ENCODE measurements at places on chromosomes 2 and 18. TPM values are rescaled to one million over a fixed set of nuclear protein-coding genes. Genes with fewer than 3 reads are reported as not detected.

CCDC121 gene
- total RNA-seq: 1.6 TPM

PTPRN gene
- not detected for total RNA-seq

PLEKHA3 gene
- 28.9 TPM for total RNA-seq

RESP18 gene
- not detected for total RNA-seq

GREB1 gene
- 0.28 TPM for total RNA-seq

DNAJC10 gene
- 41.0 TPM for total RNA-seq

- no peak for DNase-seq
These were observed 160.4 kb upstream of the PID1 start for GRCh38 chr2:229431327-229431954.

- no peak for DNase-seq
These were observed 124.3 kb upstream of the FOSL2 start for GRCh38 chr2:28268386-28268785.

DNA sequence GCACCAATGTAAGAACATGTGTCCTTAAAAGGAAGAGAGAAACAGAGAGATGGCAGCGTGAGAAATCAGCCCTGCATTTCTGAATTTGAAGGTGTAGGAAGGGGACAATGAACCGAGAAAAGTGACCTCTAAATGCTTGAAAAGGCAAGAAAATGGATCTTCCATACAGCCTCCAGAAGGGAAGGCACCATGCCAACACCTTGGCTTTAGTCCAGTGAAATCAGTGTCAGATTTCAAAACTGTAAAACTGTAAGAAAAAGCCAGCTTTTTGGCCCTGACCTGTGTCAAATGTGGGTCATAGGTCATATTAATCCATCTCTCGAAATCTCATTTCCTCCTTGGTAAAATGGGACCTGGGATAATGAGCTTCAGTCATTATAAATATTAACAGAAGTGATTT lies 762.3 kb downstream of the DCDC2C start:
- DNase-seq: no peak

DNA sequence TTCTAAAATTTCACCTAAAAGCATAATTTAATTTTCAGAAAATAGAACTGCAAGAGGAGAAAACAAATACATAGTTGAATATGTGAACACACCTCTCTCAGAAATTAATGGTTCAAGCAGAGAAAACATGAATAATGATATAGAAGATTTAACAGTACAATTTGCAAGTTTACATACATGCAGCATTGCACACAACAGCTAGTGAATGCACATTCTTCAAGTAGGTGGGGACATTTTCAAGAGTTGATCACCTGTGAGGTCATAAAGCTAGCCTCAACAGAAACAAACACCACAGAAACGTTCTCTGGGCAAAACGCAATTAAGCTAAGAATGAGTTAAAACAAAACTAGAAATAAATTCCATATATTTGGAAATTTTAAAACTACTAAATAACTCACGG lies 38.1 kb downstream of the TMEM200C start:
- DNase-seq: no peak

GRCh38 chr18:32443033-32443705 lies 27.5 kb downstream of the GAREM1 start:
- no peak for DNase-seq

DNA sequence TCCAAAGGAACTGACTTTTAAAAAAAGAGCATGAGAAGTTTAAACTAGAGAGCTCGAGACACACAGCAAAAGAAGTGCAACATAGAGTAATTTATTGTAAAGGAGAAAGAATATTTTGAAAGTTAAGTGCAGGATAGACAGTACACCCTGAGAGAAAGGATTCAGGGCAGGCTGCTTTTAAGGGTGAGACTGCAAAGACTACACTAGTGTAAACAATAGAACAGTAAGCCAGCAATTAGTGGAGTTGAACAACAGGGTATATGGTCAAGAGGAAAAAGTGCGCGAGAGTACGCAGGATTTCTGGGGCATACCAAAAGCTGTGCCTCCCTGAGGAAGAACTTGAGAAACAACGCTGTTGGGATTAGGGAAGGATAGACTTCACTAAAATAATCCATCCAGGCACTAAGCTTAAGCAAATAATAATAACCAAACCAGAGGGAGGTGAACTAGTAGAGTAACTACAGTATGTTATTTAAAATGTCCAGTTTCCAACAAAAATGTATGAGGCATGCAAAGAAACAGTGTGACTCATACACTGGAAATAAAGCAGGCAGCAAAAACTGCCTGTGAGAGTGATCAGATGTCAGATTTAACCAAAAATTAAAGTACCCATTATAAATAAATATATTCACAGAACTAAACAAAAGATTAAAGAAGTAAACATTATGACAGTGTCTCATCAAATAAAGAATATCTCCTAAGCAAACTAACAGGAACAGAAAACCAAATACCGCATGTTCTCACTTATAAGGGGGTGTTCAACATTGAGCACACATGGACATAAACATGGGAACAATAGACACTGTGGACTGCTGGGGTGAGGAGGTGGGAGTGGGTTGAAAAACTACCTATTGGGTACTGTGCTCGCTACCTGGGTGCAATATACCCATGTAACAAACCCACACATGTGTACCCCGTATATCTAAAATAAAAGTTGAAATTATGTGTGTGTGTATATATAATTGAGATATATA lies 40.5 kb upstream of the EMILIN2 start:
- DNase-seq: no peak

DNA sequence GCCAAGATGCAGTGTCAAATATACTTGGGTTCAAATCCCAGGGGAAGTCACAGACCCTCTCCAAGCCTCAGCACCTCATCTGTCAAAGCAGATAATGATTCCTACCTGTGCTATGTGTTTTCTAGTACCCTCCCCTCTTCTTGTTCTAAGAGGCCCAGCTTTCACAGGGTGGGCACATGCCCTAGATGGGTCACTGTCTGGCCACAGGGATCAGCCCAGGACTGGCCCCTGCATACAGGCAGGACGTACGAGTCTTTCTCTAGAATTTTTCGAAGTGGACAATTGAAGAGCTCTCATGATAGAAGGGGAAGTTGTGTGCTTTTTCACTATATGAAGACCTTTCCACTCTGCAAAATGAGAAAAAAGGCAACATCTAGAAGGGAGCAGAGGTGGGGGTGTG lies 22.2 kb downstream of the ARL4C start:
- DNase-seq: no peak

- no peak for DNase-seq
These were observed 78.6 kb upstream of the RANBP2 start for GRCh38 chr2:108640731-108641130.

GRCh38 chr2:121099329-121100290 lies 185.4 kb downstream of the TFCP2L1 start:
- no peak for DNase-seq

DNA sequence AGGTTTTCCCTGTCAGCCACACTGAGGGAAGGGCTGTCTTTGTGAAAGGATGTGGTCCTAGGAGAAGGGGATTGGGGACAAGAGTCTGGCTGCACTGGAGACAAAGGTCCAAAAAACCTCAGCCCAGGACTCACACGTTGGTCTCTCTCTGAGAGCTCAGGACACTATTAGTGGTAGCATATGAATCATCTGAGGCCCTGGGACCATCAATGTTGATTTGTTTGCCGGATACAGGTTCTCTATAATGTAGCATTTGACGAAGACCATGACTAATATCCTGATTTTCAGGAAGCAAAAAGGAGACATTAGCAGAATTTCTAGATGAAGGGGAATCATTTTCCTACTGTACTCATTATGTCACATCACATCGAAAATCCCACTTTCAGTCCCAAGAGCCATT lies 22.2 kb upstream of the DNAH6 start:
- DNase-seq: no peak

DNA sequence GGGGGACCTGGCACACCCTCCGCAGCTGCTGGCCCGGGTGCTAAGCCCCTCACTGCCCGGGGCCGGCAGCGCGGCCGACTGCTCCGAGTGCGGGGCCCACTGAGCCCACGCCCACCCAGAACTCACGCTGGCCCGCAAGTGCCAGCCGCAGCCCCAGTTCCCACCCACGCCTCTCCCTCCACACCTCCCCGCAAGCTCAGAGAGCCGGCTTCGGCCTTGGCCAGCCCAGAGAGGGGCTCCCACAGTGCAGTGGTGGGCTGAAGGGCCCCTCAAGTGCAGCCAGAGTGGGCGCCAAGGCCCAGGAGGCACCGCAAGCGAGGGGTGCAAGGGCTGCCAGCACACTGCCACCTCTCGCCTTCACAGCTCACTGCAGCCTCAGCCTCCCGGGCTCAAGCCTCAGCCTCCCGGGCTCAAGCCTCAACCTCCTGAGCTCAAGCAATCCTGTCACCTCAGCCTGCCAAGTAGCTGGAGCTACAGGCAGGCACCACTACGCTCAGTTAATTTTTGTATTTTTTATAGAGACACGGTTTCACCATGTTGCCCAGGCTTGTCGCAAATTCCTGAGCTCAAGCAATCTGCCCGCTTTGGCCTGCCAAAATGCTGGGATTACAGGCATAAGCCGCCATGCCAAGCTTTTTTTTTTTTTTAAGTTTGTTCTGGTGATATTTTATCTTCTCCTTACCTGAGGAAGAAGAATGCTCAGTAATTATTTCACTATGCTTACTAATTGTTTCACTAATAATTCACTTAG lies 71.7 kb upstream of the CDCA7 start:
- DNase-seq: no peak

GRCh38 chr2:227799202-227799601 lies 14.4 kb upstream of the CCL20 start:
- DNase-seq: no peak

DNA sequence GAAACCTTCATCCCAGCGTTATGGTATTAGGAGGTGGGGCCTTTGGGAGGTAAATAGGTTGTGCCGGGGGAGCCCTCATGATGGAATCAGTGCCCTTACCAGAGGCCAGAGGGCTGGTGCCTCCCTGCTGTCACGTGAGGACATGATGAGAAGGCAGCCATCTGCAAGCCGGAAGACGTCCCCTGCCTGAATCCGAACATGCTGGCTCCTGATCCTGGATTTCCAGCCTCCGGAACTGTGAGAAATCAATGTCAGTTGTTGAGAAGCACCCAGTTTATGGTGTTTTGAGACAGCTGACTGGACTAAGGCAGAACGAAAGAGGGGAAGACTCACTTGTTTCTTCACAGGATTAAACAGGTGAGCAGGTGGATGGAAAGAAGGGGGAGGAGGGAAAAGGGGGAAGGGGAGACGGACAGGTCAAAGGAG lies 13.0 kb upstream of the KLF11 start:
- DNase-seq: no peak

DNA sequence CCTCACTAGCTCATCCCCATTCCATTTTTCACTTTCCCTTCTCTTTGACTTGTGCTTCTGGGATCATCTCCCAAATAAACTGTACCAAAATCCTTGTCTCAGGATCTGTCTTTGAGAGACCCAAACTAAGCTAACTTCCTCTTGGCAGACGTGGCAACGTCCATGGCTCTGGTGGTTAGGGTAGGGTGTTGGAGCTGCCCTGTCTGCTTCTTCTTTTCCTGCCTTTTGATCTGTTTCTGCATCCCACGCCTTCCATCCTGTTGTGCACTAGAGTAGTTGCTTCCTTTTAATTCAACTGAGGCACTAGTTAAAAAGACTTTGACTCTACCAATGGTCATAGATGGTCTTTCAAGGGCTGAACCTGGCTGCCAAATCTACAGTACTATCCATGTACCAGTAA lies 5.5 kb upstream of the MAP4K4 start:
- DNase-seq: no peak

GRCh38 chr2:119416299-119416923 lies 15.2 kb upstream of the TMEM37 start:
- DNase-seq: no peak

GRCh38 chr2:217740178-217740577 lies 262.6 kb downstream of the TNS1 start:
- DNase-seq: no peak

- DNase-seq: no peak
These were observed 3.6 kb upstream of the ANO7 start for GRCh38 chr2:241184901-241185300.

DNA sequence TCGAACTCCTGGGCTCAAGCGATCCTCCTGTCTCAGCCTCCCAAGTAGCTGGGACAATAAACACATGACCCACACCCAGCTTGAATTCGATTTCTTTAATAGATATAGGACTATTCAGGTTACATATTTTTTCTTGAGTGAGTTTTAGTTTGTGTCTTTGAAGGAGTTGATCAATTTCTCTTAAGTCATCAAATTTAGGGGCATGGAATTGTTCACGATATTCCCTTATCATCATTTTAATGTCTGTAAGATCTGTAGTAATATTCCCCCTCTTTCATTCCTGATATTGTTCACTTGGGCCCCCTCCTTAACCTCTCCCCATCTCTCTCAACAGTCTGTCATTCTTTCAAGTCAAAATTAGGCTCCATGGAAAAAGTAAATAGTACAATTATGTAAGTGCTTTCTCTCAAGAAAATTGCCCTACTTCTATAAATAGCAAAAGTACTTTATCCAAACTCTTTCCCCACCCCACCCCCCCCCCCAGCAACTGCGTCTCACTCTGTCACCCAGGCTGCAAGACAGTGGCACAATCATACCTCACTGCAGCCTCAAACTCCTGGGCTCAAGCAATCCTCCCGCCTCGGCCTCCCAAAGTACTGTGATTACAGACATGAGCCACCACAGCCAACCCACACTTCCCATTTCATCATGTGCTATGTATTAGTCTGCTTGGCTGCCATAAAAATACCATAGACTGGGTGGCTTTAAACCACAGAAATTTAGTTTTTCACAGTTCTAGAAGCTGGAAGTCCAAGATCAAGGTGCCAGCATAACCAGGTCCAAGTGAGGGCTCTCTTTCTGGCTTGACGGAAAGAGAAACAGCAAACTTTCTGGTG lies 20.1 kb downstream of the WDR33 start:
- no peak for DNase-seq

DNA sequence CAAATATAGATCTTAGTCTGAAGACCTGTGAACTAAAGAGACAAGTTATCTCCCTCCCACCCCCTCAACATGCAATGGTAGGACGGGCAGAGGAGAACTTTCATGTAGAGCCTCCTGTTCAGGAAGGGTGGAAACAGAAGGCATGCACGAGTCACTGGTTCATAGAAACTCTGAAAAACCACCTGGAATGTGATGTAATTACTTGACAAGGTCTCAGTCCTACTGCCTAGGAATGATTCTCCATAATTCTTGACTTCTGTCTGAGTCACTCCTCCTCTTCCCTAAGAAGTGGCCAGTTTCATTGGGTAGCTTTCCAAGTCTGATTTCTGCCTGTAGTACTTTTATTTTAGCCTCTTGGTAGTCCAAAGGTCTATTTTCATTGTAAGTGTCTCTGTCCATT lies 277.3 kb downstream of the PTPRM start:
- DNase-seq: no peak

- no peak for DNase-seq
These were observed 98.4 kb downstream of the PXDN start for GRCh38 chr2:1645761-1646476.

GRCh38 chr18:34320267-34320666 lies 95.6 kb upstream of the NOL4 start:
- DNase-seq: no peak

DNA sequence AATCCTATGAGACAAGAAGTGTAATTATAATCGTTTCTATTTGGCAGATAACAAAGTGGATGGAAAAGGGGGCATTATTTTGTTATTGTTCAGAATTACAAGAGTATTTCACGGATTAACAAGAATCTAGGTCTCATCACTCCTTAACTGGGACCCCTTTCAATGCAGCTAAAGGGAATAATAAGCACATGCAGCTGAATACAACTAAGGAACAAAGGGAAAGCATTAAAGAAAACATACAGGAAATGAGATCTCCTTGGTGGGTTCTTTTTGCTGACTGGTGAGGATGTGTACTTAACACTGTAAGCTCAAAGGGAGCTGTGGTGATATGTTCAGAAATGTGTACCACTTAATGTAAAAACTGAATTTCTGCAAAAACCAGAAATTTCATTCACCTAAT lies 140.5 kb upstream of the WDSUB1 start:
- no peak for DNase-seq

All from activated naive CD8-positive, alpha-beta T cell treated with anti-CD3 and anti-CD28 coated beads, Interleukin-2, amount 10 ng/mL, durations not matched to agents 7 days and 5 days (primary cell).